ENCODE measurements at places on chromosomes 4 and X.

GRCh38 chr4:48896845-48897244, 9.7 kb downstream of the OCIAD2 start:
- H3K4me3 ChIP-seq: no peak overlapping the region
- DNase-seq: no peak
- H3K27me3 ChIP-seq: peaks cover 2% of the 10 kb centered on the region

DNA sequence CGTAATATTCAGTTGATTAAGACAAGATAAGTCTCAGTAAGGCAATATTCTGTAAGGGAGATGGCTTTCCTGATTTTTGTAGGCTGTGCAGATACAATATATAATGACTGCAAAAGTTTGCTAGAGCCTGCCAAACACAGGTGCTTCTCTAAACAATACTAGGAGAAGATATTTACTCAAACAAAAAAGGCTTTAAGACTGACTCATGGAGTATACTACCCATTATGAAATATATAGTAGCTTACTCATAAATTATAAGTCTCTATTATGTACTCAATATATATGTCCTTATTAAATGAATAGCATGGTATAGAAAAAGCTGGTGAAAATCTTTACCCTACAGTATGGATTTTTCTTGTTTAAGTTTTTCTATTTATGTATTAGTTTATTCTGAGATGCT, 93.2 kb upstream of the IL15 start:
- H3K27ac ChIP-seq: no peak overlapping the region
- no peak overlapping the region for H3K4me3 ChIP-seq
- peaks cover 11% of the 10 kb centered on the region for H3K36me3 ChIP-seq
- no peaks in the 10 kb centered on the region for H3K27me3 ChIP-seq
- peaks cover 29% of the 10 kb centered on the region for H3K4me1 ChIP-seq

- H3K36me3 ChIP-seq: no peaks in the 10 kb centered on the region
- no peak overlapping the region for H3K4me3 ChIP-seq
- no peak overlapping the region for H3K27ac ChIP-seq
- H3K27me3 ChIP-seq: peaks cover 3% of the 10 kb centered on the region
Observed at GRCh38 chrX:135556055-135556454, 35.6 kb downstream of the INTS6L start.

DNA sequence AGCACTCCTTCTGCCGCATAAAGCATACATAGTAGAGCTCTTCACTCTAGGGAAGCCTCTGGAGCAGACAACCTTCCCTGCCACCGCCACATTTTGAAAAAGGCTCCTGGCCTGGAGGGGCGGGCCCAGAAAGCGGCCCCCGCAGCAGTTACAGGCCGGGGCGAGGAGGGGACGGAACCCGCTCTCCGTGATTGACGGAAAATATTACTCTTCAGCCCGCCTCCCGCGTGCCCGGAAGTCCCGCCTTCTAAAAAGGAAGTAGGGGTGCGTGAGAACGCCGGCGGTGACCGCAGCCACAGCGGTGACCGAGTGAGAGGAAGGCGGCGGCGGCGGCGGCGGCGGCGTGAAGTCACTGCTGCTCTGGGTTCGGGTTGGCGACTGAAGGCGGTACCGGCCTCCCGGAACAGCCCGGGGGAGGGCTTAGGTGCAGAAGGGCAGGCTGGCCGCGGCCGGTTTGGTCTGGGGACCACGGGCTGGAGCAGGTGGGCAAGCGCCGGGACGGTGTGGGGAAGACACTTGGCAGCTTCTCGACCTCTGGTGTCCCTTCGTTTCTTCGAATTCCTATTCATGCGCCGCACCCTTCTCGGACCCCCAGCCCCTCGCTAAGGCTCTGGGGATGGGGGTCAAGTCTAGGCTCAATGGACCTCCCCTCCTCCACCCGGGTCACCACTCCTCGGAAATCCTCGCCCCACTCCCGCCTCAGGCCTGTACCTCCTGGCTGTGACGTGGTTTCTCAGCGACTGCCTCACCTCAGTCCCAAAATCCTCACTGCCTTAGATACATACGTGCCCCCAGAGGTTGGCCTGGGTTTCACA, at the start of gene HCCS:
Gene HCCS, plus strand, starts transcription at position 296 of the 815 bp plus-strand sequence. CDS start 729 bp downstream, outside the sequence.
- peak; percentile 81 for DNase-seq
- peaks cover 43% of the 10 kb centered on the region for H3K4me1 ChIP-seq
- H3K36me3 ChIP-seq: peaks cover 4% of the 10 kb centered on the region
- H3K4me3 ChIP-seq: no peak within 1 kb of the TSS

DNA sequence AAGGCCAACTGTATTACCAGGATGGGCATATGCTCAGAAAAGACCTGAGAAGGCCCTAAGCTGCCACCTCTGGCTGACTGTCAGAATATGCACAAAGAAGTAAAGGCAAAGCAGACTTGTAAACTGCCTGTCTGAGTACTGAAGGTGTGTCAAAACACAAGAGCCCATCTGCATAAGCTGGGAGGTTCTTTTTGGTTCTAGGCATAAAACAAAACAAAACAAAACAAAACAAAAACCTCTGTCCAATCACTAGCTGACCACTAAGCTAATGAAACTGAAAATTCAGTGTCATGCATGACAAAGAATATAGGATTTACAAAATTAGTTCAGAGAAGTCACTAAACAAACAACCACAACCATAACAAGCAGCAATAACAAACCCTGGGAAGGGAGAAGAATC, 20.6 kb downstream of the SH3D19 start:
- peak; percentile 41 for DNase-seq
- H3K27ac ChIP-seq: peak overlapping the region; percentile 14
- peaks cover 4% of the 10 kb centered on the region for H3K36me3 ChIP-seq

DNA sequence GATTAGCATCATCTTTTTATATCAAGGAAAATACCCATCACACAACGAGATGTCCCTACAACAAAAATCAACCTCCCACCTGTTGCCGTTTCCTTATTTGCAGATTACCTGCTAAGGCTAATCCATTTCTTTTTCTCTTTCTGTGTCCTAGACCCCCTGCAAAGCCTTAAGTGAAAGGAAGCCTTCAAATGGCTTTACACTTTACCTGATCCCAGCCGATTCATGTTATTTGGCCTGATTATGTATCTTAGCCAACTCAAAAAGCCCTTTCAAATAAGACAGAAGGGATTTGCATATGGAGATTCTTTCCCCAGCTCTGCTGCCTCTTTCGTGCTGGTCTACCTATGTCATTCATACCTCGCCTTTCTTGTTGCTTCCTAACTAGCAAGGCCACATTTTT, 14.4 kb downstream of the ABCG2 start:
- H3K27ac ChIP-seq: no peak overlapping the region
- H3K36me3 ChIP-seq: no peaks in the 10 kb centered on the region
- peaks cover 7% of the 10 kb centered on the region for H3K27me3 ChIP-seq
- H3K4me3 ChIP-seq: no peak overlapping the region
- H3K4me1 ChIP-seq: peaks cover 32% of the 10 kb centered on the region

DNA sequence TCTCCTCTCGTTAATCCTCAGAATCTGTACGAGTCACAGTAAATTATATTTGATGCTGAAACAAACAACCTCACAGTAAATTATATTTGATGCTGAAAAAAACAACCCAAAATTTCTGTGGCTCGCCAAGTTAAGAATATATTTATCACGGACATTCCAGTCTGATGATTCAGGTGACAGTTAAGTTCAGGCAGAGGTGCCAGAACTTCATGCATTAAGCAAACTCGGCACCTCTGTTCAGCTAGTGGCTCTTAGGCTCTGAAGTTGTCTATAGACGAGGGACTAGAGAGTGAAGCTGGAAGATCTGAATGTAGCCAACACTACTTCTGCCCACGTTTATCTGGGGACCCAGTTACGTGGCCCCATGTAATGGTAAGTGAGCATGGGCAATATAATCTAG, 132.2 kb upstream of the AGA start:
- no peaks in the 10 kb centered on the region for H3K27me3 ChIP-seq
- peaks cover 42% of the 10 kb centered on the region for H3K4me1 ChIP-seq
- H3K27ac ChIP-seq: no peak overlapping the region
- DNase-seq: peak; percentile 2
- H3K36me3 ChIP-seq: no peaks in the 10 kb centered on the region

GRCh38 chrX:150506486-150506885, 61.9 kb upstream of the MTM1 start:
- no peak for DNase-seq
- no peaks in the 10 kb centered on the region for H3K27me3 ChIP-seq
- H3K4me3 ChIP-seq: no peak overlapping the region
- H3K27ac ChIP-seq: no peak overlapping the region
- H3K36me3 ChIP-seq: no peaks in the 10 kb centered on the region

DNA sequence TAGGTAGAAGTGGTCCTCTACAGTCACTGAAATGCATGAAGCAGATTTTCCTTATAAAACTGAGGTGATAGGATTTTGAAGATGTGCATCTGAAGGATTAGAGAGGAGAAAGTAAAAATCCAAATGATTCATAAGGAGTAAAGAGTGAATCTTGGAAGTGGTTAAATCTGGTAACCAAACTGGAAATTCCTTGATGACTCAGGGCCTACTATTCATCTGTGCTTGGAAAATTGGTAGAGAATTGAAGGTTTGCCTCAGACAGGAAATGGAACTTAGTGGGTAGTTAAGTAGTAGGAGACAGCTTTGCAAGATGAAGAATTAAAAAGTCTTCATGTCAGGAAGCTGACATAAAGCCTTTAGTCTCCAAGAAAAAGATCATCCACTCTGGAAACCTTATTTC, 368.9 kb upstream of the CTSO start:
- no peaks in the 10 kb centered on the region for H3K27me3 ChIP-seq
- H3K4me3 ChIP-seq: peak overlapping the region; percentile 55
- peak; percentile 82 for DNase-seq
- peaks cover 41% of the 10 kb centered on the region for H3K4me1 ChIP-seq
- 0 out of 2 replicates have a peak, but pooled peaks cover under 1% of the 10 kb centered on the region for H3K36me3 ChIP-seq

GRCh38 chrX:19256986-19257385, 86.7 kb upstream of the PDHA1 start:
- no peak for DNase-seq
- no peak overlapping the region for H3K4me3 ChIP-seq
- H3K36me3 ChIP-seq: no peaks in the 10 kb centered on the region
- H3K27ac ChIP-seq: no peak overlapping the region

DNA sequence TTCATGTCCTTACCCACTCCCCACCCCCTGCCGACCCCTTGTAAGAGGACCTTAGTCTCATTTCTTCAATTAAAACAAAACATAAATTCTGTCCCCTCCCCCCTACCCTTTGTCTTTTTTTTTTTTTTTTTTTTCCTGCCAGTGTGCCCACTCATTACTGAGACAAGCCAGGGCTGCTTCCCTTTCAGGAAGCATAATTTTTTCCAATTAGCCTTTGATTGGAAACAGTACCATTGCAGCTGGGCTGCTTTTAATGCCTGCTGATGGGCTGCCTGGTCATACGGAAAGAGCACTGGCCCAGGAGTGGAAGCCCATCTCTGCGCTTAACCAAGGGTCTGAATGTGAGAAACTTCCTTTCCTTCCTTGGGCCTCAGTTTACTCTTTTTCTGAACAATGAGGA, 18.6 kb upstream of the CAPN6 start:
- H3K27me3 ChIP-seq: no peaks in the 10 kb centered on the region
- H3K4me3 ChIP-seq: no peak overlapping the region
- no peaks in the 10 kb centered on the region for H3K36me3 ChIP-seq

- H3K4me3 ChIP-seq: no peak overlapping the region
- no peaks in the 10 kb centered on the region for H3K4me1 ChIP-seq
- no peaks in the 10 kb centered on the region for H3K27me3 ChIP-seq
- H3K36me3 ChIP-seq: no peaks in the 10 kb centered on the region
Observed at GRCh38 chr4:61938250-61938846, 738.2 kb downstream of the ADGRL3 start.

GRCh38 chr4:24705016-24705753, 90.2 kb upstream of the SOD3 start:
- peaks cover 9% of the 10 kb centered on the region for H3K27me3 ChIP-seq
- no peak overlapping the region for H3K4me3 ChIP-seq
- no peak for DNase-seq
- no peak overlapping the region for H3K27ac ChIP-seq
- H3K36me3 ChIP-seq: no peaks in the 10 kb centered on the region

DNA sequence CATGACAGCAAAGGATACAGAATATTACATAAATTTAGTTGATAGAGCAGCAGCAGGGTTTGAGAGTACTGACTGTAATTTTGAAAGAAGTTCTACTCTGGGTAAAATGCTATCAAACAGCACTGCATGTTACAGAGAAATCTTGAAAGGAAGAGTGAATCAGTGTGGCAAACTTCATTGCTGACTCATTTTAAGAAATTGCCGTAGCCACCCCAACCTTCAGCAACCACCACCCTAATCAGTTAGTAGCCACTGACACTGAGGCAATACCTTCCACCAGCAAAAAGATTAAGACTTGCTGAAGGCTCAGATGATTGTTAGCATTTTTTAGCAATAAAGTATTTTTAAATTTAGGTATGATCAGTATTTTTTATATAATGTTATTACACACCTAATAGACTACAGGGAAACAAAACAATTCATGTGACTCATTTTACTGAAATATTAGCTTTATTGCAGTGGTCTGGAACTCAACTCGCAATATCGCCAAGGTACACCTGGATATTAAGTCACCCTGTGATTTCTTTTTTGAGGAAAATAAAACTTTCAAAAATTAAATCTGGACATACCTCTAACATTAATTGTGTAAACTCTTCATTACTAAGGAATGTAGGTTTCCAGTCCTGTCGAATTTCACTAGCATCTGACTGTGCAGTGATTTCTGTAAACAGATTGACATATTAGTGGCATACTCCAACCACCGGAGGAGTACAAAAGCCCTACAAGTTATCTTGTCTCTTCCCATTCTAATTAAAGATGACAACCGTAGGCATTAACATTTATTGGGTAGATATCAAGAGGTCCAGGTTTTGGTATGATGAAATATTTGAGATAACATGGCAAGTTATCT, 71.1 kb downstream of the CLOCK start:
- H3K36me3 ChIP-seq: peaks cover 26% of the 10 kb centered on the region
- no peaks in the 10 kb centered on the region for H3K27me3 ChIP-seq
- DNase-seq: peak; percentile 64

DNA sequence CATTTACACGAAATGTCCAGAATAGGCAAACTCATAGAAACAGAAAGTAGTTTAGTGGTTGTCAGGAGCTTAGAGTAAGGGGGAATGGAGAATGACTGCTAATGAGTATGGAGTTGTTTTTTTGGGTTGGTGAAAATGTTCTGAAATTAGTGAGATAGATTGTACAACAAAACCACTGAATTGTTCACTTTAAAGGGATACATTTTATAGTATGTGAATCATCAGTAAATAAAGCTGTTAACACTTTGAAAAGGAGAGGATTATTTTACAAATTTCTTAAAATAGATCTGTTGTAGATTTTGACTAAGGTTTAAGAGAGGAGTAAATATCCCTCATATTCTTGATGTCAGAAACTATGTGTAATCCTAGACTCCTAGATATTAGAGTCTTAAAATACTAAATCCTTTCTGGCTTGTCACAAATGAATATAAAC, 82.7 kb downstream of the RAPGEF2 start:
- no peak for DNase-seq
- no peaks in the 10 kb centered on the region for H3K36me3 ChIP-seq
- no peaks in the 10 kb centered on the region for H3K27me3 ChIP-seq
- H3K4me3 ChIP-seq: 0 out of 2 replicates have a peak overlapping the region, but pooled peaks have one; percentile 1
- H3K4me1 ChIP-seq: peaks cover 10% of the 10 kb centered on the region

GRCh38 chr4:127623797-127624083, 9.0 kb upstream of the INTU start:
- peak overlapping the region; percentile 45 for H3K27ac ChIP-seq
- H3K4me1 ChIP-seq: peaks cover 8% of the 10 kb centered on the region
- DNase-seq: no peak

DNA sequence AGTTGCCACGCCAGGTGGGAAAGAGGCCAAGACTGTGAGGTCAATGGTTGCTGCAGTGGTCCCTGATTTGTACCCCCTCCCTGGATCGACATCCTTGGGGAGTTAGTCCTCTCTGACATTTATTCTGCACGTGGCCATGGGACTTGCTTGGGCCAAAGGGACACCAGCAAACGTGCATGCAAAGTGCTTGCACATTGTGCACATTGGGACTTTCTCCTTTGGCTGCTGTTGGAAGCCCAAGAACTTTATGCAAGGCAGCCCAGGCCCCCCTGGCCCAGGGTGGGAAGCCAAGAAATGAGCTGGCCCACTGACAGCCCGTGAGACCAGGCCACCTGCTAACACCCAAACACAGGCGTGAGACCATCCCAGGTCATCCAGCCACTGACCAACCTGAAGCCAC, 38.1 kb downstream of the SLC2A9 start:
- H3K27ac ChIP-seq: no peak overlapping the region
- no peak for DNase-seq
- no peak overlapping the region for H3K4me3 ChIP-seq
- H3K36me3 ChIP-seq: no peaks in the 10 kb centered on the region
- H3K27me3 ChIP-seq: no peaks in the 10 kb centered on the region

All from HFFc6 (cell line).